ENCODE measurements at places on chromosomes 2 and 18.

- DNase-seq, result no peak
These were observed 14.7 kb downstream of the GRB14 start for GRCh38 chr2:164606557-164606956.

- no peak for DNase-seq
These were observed 106.4 kb downstream of the PID1 start for GRCh38 chr2:229164545-229165249.

DNA sequence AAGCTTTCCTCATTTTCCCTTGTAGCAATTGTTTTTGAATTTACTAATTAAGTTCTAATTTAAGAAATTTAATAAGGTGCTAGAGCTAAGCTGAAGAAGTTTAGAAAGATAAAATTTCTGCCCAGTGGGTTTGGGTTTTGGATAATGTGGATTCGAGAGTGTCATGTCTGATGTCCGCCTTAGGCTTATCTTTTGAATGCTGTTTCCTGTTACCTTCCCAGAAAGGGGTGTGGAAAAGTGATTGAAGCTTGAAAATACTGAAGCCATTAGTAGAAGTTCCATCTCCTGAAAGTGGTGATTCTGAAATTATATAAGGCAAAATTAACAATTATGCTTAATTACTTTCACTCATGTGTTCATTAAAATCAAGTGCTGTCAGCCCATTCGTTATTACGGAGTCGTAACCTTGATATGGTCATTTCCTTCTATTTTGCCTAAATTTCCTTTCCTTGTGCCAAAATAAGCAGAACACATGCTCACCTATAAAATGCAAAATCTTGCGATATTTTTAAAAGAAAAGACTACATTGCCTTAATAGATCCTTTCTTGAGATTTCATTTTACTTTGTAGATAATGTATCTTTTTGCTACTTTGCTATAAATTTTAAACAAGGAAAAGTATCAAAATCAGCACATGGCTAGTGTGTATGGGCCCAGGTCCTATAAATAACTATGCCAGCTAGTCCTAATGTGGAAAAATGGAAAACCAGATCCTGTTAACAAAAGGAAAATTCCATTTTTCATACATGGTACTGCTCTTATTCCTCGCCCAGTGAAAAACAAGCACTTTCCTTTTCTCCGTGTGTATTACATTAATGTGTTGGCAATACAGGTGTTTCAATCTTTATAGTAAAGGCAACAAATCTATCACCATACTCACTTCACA lies 97.3 kb downstream of the ICOS start:
- no peak for DNase-seq

DNA sequence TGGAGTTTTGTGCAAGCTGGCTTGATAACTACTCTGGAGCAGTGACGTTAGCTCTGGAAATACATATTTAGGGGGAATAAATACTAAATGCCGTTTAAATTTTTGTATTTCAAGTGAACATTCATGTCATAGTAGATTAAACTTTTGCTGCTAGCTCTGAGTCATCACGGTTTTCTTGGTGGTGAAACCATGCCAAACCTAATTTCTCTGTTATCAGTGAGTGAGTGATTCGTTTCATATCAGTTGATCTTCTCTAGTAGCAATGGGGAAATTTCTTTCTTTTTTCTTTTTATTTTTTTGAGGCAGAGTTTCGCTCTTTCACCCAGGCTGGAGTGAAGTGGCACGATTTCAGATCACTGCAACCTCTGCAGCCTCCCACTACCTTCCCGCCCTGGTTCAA lies 211.1 kb downstream of the PTPRM start:
- no peak for DNase-seq

GRCh38 chr18:54964741-54965140 lies 5.5 kb upstream of the CCDC68 start:
- no peak for DNase-seq

- DNase-seq, result no peak
These were observed 327.4 kb upstream of the CWC22 start for GRCh38 chr2:180334514-180334913.

DNA sequence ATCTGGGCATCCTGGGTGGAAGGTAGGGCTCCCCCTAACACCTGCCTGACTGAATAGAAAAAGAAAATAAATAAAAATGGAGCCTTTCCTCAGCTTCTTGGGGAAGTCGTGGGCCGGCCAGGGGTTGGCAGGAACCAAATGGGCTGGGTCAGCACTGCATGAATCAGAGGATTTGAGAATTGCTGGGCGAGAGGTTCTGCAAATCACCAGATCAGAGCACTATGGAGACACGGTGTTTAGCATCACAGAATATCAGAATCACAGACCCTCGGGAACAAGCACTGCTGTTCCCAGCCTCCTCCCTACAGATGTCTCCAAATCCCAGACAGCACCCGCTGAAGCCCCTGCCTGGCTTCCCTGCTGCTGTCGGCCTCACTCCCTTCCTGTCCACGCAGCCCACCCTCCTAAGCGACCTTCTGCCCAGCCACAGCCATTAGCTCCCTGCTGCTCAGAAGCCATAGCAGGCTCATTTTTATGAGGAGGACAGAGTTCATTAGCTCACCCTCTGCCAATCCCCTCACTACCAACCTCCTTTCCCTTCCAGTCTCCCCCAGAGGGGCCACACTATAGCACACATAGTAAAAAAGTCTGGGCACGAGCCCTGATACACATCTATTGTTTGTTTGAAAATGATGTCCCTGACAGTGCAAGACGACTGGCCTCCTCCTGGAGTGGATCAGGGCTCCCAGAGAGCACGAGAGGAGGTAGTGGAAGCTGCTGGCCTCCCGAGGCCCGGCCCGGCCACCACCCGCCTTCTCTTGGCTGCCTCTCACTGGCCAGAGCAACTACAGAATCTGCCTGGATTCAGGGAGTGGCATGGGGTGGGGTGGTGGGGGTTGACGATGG lies 64.6 kb upstream of the TAF1B start:
- no peak for DNase-seq

DNA sequence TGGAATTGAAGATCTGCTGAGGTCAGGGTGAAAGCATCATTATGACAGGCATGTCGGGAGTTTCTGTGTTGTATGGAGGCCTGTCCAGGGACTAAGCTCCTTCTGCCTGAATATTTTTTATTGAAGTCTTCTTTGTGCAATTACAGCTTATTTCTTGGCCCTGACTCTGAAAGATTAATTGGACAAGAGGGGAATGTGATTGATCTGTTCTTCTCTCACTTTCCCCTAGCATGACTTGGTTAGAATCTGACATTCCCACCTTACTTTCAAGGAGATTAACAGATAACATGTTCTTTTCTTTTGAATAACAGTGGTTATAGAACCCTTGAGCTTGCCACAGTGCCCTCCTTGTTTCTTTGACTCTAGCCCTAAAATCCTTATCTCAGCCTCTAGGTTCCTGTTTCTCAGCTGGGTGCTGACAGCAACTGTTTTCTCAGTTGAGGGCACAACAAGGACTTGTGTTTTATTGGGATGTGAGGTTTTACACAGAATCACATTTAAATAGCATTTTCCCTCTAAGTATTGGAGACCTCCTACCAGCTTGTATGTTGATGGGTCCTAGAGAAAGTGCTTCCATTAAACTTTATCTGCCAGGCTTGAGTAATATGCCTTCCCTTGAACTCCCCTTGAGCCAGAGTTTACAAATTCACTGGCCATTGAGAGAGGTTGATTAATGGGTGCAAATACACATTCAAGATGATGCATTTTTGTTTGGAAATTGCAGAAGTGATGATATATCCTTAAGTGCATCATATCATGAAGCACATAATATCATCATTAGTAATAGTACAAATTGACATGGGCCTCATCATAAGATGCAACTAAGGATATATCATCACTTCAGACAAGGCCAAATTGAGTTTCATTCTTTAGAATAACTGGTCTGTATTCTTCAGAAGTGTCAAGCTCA lies 12.5 kb downstream of the TTLL4 start:
- DNase-seq, result no peak

- no peak for DNase-seq
These were observed 3.1 kb upstream of the MSGN1 start for GRCh38 chr2:17813010-17813741.

DNA sequence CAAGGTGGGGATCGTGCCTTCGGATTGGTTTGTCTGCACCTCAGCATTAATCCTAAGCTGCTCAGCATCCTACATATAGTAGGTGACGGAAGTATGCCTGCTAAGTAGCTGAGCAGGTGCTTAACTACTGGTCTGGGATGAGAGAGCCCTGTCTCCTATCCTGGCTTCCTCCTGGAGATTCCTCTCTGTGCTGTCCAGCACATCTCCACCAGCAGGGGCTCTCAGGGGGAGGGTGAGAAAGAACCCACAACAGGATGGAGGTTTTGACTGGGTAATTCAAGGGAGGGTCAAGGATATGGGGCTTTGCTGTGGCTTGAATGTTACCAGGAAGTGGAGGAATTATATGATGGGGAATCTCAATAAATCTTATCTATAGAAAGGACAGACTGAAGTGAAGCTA lies 45.4 kb upstream of the KIF5C start:
- DNase-seq, result no peak

DNA sequence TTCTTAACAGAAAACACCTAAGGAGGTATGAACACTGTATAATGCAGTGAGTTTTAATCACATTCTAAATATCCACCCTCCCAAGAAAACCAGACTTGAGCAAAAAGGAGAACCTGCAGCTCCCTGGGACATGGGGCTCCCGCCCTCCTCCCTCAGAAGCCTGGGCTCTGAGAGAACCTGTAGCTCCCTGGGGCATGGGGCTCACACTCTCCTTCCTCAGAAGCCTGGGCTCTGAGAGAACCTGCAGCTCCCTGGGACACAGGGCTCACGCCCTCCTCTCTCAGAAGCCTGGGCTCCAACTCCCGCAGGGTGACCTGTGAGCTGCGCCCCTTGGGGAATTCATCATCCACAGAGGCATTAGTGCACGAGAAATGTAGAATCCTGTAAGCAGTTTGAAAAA lies 222.9 kb downstream of the SNTG2 start:
- no peak for DNase-seq

GRCh38 chr2:105780606-105781005 lies 35.9 kb downstream of the NCK2 start:
- DNase-seq, result no peak

GRCh38 chr18:70160073-70160678 lies 45.3 kb downstream of the RTTN start:
- no peak for DNase-seq

GRCh38 chr2:192127434-192127833 lies 67.3 kb downstream of the TMEFF2 start:
- no peak for DNase-seq

- DNase-seq, result no peak
These were observed 55.7 kb downstream of the RTP5 start for GRCh38 chr2:241925277-241925676.

DNA sequence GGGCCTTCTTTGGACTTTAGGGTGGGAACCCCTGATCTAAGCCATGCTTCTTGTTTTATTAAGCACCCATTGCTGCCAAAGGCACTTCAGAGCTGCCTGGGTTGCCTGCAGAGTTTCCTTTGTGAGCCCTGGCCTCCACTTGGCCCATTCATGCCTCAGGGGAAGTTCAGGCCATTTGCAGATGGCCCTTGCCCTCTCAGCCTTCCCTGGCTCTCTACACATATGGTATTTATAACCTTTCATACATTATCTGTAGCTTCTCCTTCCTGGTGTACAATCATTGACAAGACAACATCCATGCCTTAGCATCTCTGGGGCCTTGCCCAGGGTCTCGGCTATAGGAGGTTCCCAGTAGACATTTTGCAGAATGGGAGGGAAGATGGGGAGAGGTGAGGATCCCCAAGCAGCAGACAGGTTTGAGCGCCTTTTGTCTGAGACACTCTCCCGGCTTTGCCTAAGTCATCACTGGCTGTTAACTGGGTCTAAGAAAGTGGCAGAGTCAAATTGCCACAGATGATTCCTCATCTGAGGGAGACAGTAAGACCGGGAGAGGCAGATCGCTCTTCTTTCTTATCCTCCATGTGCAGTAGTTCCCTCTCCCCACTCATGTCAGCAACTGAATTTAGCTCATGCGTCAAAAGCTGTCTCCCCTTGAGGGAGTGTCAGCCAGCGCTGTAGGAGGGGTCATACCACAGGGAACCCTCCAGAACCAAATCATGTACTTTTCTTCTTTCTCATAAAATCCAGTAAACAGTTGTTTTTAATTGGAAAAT lies 2.7 kb downstream of the EHD3 start:
- DNase-seq, result no peak

GRCh38 chr2:2862386-2862785 lies 515.2 kb downstream of the EIPR1 start:
- DNase-seq, result no peak

DNA sequence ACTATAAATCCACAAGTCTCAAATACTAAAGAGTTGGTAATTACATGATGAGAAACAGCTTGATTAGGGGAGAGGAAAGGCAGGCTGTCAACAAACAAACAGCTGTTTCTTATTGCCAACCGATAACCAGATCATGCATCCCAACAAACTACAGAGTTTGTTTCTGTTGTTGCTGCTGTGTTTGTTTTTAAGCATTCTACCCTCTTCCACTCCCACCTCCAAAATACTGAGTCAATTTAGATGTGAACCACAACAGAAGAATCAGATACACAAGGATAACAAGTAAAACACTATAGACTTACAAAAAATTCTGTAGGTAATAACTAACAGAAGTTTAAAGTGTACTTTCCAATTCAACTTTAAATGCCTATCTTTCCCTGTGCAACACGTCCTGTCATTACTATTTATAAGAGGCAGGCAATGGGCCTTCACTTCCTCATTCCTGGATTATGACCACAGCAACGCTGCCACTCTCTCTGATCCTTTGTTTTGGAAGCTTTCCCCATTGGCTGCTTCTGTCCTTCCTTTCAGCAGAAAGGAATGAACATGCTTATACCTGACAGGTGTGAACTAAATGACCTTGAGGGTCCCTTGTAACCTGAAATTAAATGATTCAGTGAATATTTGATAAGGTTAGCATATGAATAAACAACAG lies 152.0 kb downstream of the SRBD1 start:
- DNase-seq, result no peak

DNA sequence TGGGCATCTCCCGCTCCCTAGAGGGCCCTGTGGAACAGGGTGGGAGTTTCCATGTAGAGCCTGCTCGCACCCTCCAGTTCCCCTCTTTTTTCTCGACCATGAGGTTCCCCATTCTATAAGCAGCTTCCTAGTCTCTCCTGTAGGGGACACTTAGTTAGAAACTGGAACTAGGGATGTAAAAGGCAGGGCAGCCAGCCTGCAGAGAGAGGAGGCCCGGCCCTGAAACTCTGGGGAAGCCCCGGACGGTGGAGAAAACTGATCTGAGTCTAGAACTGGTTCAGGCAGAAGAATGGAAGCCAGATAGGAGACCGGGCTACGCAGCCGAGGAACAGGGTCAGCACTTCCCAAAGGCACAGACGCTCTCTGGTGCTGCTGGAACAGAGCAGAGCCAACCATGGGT lies 51.6 kb upstream of the ATG16L1 start:
- DNase-seq, result no peak

GRCh38 chr2:30155202-30155601 lies 8.4 kb downstream of the YPEL5 start:
- no peak for DNase-seq
